Substantia nigra (tissue), 51 donors: ENCODE measurements at places on chromosomes 12 and 14.

DNA sequence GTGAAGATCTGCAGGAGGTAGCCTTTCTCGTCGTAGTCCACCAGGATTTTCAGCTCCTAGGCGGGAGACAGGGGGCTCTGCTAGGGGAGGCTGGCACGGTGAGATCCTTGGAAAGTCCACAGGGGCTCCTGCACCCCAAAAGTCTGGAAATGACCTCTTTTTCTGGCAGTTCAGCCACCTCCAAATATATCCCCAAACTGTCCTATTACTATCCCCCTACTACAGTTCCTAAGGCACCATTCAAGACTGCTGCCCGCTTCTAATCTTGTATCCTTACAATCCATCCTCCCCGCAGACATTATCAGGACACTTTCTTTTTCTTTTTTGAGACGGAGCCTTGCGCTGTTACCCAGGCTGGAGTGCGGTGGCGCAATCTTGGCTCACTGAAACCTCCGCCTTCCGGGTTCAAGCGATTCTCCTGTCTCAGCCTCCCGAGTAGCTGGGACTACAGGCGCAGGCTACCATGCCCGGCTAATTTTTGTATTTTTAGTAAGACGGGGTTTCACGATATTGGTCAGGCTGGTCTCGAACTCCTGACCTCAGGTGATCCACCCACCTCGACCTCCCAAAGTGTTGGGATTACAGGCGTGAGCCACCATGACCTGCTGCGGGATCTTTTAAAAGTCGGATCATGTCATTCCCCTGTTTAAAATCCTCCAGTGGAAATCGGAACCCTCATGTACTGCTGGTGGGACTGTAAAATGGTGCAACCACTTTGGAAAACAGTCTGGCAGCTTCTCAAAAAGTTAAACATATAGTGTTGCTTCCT, 18.5 kb downstream of the HPD start:
- no peak for DNase-seq

- DNase-seq, result no peak
Measured at GRCh38 chr14:27916326-27916725, 850.3 kb upstream of the FOXG1 start.

- no peak for DNase-seq
Measured at GRCh38 chr14:105476831-105477659, 2.4 kb downstream of the CRIP2 start.

DNA sequence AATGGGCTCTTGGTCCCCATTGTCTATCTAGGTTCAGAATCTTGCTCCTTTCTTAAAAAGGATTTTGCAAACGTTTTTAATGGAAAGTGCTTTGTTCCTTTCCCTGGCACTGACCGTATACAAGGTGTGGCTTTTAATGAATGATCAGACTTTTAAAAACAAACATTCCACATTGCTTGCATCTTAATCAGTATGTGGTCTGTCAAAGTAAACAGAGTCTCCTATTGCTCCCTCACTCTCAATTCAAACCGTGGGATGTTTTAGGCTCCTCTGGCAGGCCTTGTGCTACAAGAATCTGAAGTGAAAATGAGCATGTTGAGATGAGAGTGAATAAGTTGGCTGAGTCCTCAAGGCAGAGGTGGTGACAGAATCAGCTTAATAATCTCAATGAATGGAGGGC, 107.0 kb downstream of the VRK1 start:
- no peak for DNase-seq

GRCh38 chr14:105415481-105416428, 3.9 kb upstream of the MTA1 start:
- DNase-seq, result no peak

- no peak for DNase-seq
Measured at GRCh38 chr12:98594050-98594835, 757 bp downstream of the SLC25A3 start.

GRCh38 chr12:95216711-95217376, 423 bp downstream of the FGD6 start:
- DNase-seq, result no peak

GRCh38 chr14:89298056-89298834, 118.8 kb downstream of the FOXN3 start:
- no peak for DNase-seq

- DNase-seq, result no peak
Measured at GRCh38 chr14:90518941-90519256, 122.1 kb downstream of the CALM1 start.

GRCh38 chr14:22552001-22552826, 36.8 kb downstream of the DAD1 start:
- DNase-seq, result no peak

DNA sequence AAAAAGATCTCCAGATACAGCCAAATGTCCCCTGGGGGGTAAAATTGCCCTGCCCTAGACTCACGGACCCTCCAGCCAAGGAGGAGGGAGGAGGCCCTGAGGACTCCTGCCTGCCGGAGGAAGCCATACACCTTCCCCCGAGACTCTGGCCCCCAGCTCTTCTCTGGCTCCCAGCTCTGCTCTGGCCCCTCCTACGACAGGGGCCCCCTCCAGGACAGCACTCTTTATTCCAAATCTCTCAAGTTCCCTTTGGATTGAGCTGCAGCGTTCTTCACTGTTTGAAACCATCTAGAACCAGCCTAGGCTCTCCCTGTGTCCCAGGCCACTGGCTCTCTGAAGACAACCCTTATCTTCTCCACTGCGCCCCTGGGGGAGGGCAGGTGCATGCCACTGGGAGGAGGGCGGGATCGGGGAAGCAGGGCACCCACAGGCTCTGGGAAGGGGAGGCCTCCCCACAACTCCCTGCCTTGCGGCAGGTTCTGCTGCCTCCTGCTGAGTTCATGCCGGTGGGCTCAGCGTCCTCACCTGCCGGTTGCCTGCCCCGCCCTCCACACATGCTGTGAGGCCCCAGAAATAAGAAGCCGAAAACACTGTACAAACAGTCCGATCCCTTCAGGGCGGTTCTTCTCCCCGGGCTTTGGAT, 112.7 kb downstream of the DICER1 start:
- DNase-seq, result no peak

- no peak for DNase-seq
Measured at GRCh38 chr14:54610051-54610977, 43.4 kb downstream of the SAMD4A start.

DNA sequence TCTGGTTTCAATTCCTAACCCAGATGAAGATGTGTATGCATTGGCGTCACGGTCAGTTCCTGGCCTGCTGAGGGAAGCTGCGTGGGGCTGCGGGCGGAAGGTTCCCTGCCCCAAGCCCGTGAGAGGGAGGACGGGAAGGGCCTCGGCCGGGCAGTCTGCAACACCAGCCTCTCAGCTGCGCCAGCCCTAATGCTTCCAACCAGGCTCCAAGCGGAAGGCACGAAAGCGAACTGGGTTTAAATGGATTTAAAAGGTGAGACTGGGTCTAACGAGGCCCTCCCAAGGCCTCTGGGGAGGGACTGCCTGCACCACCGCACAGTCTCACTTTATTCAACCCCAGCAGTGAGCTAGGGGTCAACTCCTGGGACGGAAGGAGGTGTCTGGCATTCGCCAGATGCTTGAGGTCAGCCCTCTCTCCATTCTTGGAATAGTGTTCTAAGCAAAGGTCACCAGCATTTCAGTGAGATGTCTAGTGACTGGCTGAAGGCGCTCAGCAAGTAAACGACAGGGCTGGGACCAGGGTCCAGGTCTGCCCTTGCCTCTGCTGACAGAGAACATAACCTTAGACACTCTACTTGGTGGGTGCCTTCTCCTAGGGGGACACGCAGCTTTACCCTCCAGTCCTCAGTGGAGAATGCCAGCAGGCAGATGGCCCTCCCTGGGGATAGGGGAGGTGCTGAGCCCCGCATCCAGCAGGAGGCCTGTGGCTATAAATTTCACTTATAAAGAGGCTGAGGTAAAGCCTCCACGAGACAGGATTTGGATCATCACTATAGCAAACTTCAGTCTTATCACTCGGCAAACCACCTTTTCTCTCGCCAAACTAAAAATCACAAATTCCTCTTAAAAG, 92.2 kb downstream of the PIWIL1 start:
- no peak for DNase-seq

- no peak for DNase-seq
Measured at GRCh38 chr12:102232036-102232435, 34.4 kb upstream of the PMCH start.

- DNase-seq, result no peak
Measured at GRCh38 chr12:26822026-26822425, 11.0 kb downstream of the ITPR2 start.

GRCh38 chr12:88723219-88723618, 142.9 kb upstream of the KITLG start:
- no peak for DNase-seq

DNA sequence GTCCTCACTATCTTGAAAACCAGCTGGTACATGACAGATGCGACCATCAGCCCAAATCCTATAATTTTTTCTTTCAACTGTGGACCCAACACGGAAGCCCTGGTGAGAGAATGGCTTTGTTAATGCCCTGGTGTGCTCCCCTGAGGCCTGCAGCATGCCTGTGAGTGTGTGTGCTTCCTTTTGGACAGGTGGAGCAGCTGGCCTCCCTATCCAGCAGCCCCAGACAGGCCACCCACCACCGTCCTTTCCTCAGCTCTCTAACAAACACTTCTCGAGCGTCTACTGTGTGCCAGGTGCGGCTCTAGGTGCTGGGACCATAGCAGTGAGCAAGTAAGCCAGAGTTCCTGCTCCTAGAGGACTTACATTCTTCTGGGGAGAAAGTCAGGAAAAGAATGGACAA, 78.9 kb upstream of the GZMB start:
- no peak for DNase-seq

- no peak for DNase-seq
Measured at GRCh38 chr14:30156571-30156970, 228.9 kb upstream of the PRKD1 start.

DNA sequence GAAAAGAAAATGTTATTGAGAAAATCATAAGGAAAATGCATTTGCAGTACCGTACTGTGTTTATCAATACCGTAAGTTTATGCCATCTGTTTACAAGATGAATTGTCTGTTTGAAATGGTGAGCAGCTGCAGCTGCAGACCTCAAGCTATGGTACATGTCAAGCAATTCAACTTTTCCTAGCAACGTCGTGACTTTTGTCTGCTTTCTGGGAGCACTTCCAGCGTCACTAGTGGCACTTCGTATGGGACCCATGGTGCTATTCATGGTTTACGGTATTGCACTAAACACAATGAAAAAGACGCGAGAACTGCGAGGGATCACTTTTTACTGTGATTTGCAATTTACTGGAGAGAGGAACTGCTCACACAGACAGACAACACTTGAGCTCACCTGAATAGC, 160.8 kb downstream of the UNC79 start:
- DNase-seq, result no peak

- DNase-seq, result no peak
Measured at GRCh38 chr12:117494833-117495655, 133.6 kb upstream of the NOS1 start.

DNA sequence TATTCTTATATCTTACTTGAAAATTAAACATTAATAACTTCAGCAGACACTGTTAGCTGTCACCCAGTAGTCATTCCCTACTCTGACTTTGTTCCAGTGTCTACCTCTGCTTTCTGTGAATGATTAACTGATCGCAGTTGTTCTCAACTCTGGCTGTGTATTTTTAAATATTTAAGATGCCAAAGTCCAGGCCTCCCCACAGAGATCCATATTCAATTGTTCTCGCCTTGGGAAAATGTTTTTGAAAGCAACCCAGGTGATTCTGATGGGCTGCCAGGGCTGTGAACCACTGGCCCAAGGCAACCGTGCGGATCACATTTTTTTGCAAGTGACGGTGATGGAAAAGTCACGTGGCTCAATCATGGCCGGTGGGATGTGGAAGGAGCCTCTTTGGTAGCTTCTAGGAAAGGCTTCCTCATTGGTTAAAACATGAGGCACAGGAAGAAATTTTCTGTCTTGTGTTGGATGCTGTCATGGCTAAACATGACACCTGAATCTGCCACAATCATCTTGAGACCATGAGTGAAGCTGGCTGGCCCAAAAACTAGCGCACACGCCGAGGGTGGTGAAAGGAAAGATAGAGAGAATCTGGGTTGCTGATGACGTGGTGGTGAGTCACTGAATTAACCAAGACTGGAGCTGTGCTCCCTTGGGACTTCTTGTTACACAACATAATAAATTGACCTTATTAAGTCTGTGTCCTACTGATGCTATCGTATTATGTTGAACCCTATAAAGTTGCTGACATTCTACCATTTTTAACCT, 37.2 kb downstream of the RDH12 start:
- no peak for DNase-seq

GRCh38 chr12:7695566-7696197, at the start of gene GDF3:
Gene GDF3 (minus strand): TSS chr12:7695775. CDS start chr12:7695728, 47 bp downstream.
- DNase-seq, result no peak

GRCh38 chr14:34713681-34714319, 593 bp downstream of the CFL2 start:
- peak; percentile 54 for DNase-seq

DNA sequence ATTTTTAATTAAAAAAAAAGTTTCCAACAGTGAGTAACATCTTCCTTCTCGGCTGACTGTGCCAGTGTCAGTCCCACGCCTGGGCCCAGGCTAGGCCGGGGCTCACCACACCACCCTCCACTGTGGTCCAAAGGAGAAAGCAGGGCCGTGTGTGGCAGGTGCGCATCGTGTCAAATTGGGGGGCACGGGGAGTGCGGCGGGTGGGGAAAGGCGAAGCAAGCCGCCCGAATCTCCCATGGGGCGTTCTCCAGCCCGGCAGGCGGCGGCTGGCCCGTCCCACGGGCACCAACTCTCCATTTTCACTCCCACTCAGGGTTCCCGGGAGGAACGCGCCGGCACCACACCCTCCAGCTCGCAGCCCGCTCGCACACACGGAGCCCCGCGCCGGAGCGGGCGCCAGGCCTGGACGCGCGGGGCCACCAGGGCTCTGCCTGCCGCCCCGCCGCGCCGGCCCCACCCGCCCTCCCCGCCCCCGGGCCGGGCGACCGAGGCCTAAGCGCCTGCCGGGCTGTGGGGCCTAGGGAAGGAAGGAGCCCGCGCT, 604 bp downstream of the EEA1 start:
- peak; percentile 28 for DNase-seq

DNA sequence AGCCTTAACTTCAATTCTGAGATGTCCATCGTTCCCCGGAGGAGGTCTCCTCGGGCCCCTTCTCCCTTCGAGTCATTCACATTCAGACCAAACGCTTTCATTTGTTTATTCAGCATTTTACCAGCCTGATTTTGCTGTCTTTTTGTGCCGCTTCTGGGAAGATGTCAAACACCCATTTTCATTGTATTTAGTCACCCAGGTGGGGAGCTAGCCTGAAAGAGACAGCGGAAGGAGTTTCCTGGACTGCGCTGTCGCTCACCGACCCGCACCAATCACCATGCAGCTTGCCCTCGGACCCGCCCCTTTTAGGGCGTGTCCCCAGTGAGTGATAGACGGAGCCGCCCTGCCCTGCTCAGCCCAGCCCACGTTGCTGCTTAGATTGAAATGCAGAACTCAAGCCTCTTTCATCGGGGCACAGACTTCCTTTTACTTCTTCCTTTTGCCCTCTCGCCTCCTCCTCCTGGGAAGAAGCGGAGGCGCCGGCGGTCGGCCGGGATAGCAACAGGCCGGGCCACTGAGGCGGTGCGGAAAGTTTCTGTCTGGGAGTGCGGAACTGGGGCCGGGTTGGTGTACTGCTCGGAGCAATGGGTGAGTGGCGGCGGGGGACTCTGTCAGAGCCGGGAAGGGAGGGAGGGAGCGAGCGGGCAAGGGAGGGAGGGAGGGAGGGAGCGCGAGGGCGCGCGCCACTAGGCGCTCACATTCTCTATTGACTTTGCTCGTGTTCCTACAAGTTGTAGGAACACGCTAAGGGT, at the start of gene PAX9:
Gene PAX9 (plus strand): TSS at position 355 of the 752 bp plus-strand sequence. CDS start 230 bp downstream, at position 585.
- no peak for DNase-seq

GRCh38 chr12:118714500-118714899, 266.8 kb upstream of the SRRM4 start:
- no peak for DNase-seq

- DNase-seq, result no peak
Measured at GRCh38 chr12:32921397-32921796, 24.8 kb upstream of the PKP2 start.
